ENCODE measurements at places on chromosomes 1 and 21. TPM values are rescaled to one million over a fixed set of nuclear protein-coding genes. Genes with fewer than 3 reads are reported as not detected.

GRCh38 chr21:26374817-26375216 lies 198.3 kb downstream of the CYYR1 start:
- DNase-seq, result no peak

DNA sequence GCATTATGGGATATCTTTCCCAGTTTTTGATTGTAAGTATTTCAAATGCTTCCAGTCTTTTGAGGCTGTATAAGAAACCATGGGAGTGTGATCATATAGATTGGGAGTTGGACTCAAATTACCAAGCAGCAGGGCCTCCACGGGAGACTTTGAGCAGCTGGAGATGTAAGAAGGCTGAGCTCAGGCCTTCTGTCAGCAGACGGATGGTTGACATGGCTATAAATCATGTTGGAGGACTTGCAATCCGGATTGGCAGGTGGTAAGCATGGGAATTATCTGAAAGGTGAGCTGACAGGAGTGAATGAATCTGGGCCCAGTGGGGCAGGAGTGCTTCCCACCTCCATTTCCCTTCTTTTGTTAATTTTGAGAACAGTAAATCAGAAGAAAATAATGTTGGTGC lies 83.2 kb upstream of the PPM1J start:
- DNase-seq, result no peak

Gene EXTL2
- total RNA-seq, result 46.3 TPM

Gene UCK2
- 29.7 TPM for total RNA-seq
